ENCODE measurements at places on chromosomes 11 and 22.

- DNase-seq, result no peak
These were observed 23.6 kb downstream of the FLI1 start for GRCh38 chr11:128717516-128717915.

GRCh38 chr11:95544095-95544856 lies 245.3 kb downstream of the FAM76B start:
- no peak for DNase-seq

DNA sequence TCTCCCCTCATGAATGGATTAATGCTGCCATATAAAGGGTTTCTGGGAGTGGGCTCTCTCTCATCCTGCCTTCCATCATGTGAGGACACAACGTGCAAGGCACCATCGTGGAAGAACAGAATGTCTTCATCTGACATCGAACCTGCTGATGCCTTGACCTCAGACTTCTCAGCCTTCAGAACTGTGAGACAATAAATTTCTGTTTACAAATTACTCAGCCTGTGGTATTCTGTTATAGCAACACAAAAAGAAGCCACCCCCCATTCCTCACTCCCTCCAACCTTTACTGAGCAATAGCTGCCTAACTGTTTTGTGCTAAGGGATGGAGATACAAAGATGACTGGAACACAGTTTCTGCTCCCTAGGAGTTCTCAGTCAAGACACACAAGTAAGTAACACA lies 106.1 kb upstream of the PLET1 start:
- DNase-seq, result no peak

- DNase-seq, result no peak
These were observed 8.6 kb downstream of the EXPH5 start for GRCh38 chr11:108584973-108585372.

GRCh38 chr11:93067881-93068390 lies 98.5 kb downstream of the MTNR1B start:
- DNase-seq, result no peak

DNA sequence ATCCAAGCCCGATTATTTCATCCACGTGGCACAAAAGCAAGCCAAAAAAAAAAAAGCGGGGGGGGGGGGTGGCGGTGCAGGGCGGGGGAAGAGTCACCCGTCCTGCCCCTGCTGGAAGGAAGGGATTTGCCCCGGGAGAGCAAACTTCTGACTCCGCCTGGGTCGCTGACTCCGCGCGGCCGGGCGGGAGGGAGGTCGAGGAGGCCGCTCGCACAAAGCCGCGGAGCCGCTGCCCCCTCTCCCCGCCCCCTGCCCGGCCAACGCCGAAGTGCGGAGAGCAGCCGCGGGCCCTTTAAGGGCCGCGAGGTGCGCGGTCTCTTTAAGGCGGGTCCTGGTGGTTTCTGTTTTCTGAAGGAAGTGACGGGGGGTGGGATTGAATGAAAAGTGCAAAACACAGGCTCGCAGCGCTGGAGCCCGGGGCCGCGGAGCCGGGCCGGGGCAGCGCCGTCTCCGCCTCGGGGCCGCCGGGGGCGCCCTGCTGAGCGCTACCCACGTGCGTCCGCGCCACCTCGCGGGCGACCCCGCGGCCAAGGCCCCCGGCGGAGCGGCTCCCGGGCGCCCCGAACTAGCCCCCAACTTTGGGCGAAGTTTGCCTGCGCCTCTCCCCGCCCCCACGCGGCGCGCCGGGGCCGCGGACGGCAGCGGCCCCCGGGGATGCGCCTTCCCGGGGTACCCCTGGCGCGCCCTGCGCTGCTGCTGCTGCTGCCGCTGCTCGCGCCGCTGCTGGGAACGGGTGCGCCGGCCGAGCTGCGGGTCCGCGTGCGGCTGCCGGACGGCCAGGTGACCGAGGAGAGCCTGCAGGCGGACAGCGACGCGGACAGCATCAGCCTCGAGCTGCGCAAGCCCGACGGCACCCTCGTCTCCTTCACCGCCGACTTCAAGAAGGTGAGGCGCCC lies at the start of gene OAF:
Gene OAF (plus strand): TSS at position 407 of the 896 bp plus-strand sequence. CDS start 248 bp downstream, at position 655.
- DNase-seq, result peak; percentile 42

- no peak for DNase-seq
These were observed 76.8 kb downstream of the C11orf58 start for GRCh38 chr11:16815047-16815767.

DNA sequence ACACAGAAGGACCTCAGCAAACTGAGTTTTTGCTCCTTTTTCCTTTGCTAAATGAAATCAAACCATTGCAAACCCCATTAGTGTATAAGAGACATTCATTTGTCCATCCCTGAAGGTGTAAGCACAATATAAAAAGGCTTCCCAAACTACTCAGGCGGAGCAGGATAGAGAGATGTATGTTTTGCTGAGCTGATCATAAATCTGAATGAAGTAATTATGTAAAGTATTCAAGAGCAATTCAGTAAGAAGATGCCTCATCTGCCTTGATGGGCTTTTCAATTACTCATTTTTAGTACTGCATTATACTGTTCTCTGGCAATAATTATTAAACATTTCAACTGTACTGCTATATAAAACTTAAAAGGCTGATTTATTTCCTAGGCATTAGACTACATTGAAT lies 65.0 kb downstream of the SPON1 start:
- no peak for DNase-seq

DNA sequence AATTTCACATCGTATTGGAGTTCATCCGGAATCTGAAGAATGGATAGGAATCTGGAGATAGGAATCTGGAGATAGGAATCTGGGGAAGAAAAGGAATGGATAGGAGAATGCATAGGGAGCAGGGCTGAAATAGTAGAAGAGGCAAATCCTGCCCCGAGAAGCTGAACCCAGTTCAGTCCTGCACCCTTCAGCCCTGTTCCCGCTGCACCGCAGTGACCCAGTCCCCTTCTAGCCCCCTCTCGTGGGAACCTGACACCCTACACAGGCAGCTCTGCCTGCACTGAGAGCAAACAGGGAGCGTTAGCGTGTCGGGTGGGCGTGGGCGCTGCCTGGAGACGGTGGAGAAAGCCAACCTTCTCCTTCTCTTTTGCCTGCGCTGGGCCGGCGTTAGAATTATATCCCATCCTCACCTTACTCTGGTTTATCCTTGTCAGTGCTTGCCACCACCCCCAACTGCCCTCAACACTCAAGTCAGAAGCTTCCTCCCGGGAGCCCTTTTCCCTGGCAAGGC lies 1.0 kb upstream of the CCKBR start:
- DNase-seq, result no peak

GRCh38 chr11:655036-655726 lies 18.1 kb downstream of the DRD4 start:
- DNase-seq, result no peak

- no peak for DNase-seq
These were observed 98.9 kb upstream of the ISX start for GRCh38 chr22:34966980-34967565.

GRCh38 chr11:68683121-68683520 lies 1.2 kb upstream of the GAL start:
- DNase-seq, result no peak

DNA sequence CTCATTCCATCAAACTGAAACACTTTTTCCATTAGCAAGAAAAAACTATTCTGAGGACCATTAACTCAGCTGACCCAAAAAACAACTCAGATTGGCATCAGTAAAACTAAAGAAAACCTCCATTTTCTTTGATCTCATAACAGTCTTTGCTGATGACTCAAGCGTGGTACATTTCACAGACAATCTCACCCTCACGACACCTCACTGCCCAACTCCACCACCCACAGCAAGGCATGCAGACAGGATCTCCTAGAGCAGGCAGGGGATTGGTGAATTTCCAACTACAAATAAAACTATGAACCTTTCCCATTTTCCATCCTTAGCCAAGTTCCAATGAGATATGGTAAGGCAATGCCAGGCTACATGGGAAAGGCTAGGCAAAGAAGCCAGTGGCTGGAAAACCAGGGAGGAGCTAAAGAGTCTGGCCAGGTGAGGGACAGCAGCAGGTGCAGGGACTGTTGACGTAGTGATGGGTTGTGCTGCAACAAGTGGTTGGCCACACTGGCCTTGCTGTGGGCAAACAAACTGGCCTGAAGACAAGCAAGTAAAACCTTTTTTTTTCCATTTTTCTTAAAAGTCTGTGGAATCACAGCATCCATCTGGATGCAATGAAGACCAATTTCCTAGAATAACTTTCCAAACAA lies 97.2 kb downstream of the SERGEF start:
- no peak for DNase-seq

GRCh38 chr11:72643547-72643946 lies 30.7 kb downstream of the PDE2A start:
- DNase-seq, result no peak

- no peak for DNase-seq
These were observed 204.4 kb downstream of the FAM76B start for GRCh38 chr11:95585069-95585751.

DNA sequence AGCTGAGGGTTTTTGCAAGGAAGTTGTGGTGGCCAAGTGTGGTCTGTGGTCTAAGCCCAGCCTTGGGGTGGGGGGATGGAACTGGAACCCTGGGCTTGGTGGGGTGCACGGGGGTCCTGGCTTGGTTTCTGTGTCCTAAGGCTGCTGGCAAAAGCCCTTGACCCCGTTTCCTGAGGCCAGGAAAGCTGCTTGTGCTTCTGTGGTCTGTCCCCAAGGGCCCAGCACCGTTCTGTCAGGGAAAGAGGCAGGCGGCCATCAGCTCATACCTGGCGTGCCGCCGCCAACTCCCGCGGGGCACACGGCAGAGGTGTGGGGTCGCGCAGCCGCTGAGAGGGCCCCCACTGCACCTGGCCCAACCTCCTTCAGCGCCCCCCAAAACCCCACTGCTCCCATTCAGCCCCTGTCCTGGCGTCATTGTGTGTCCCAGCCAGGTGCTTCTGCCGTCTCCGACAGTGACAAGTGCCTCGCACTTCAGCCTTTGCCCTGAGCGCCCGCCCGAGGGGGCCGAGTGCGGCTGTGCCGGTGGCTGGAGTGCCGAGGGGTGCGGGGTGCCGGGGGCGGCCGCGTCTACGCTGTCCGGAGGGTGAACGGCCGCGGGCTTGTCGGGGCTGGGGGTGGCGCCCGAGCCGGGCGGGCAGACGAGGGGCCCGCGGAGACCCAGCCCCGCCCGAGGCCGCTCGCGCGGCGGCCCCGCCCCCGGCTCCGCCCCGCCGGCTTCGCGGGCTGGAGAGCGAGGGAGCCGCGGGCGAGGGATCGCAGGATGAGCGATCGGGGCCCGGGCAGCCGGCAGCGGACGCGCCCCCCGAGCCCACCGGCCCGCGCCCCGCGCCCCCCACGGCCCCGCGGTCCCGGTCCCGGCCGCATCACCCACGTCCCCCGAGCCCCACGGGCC lies at the start of gene CNIH2:
Gene CNIH2 (plus strand): TSS at position 705 of the 892 bp plus-strand sequence. CDS start 282 bp downstream, outside the sequence.
- DNase-seq, result peak; percentile 34

GRCh38 chr11:44963136-44963535 lies 12.5 kb upstream of the TP53I11 start:
- DNase-seq, result no peak

- peak; percentile 33 for DNase-seq
These were observed 58.4 kb upstream of the PSMA1 start for GRCh38 chr11:14578541-14578956.

DNA sequence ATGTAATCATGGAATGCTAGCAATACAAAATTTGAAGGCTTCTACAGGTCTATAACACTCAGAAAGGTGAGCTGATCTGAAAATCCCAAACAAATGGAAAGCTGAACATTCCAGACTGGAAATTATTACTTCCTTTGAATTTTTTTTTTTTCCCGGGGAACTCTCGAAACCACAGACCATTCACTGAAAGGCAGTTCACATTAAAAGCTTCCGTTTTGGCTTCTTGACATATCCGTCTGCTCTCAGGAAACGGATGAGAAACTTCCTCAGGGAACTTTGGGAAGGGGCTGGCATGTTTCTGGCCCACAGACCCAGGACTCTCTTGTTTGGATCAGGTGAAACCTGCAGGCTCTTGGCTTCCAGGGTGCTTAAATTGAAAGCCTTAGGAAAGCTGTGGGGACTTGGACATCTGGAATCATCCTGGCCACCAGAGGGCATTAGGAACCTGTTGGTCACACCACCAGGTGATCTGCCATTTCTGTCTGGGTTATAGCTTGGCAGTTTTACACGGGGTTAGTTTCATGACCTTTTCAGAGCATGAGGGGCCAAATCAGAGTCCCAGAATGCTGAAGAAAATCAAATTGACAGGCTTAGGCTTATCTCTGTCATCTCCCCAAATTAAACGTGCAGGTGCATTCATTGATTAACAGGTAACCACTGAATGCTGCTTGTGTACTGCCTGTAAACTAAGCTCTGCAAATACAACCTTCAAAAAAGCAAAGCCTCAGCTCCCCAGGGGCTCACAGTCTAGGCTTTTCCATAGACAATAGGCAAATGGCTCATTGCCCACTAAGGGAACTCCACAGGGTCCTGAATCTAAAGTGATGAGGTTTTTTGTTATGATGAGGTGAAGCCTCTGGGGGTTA lies 22.7 kb upstream of the GRAMD1B start:
- DNase-seq, result peak; percentile 31

GRCh38 chr22:19903031-19903430 lies 38.5 kb upstream of the COMT start:
- no peak for DNase-seq

DNA sequence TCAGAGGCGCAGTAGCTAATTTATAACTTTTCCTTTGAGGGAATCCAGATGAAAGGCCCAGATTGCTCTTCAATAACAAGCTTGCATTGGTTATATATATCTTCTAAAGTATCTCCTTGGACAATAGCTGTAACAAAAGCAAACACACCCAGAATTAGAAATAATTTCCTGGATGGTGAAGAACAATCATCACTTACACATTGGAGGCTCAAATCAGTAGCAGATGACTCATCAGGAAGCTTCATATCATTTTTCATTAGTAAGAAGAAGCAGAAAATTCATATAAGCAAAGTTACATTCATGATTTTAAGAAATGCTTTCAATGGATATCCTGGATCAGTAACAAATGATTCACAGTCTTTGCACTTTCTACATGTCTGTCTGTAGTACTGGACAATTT lies 173.6 kb upstream of the CCDC90B start:
- no peak for DNase-seq

DNA sequence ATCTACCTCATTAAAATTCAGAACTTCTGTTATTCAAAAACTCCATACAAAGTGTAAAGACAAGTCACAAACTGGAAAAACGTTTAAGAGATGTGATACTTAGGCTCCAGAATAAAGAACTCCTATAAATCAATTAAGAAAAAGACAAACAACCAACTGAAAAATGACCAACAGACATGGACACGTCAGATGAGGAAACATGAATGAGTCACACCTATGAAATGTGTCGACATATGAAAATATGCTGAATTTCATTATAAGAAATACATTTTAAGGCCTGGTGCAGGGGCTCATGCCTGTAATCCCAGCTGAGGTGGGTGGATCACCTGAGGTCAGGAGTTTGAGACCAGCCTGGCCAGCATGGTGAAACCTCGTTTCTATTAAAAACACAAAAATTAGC lies 78.7 kb downstream of the ENTHD1 start:
- DNase-seq, result no peak

DNA sequence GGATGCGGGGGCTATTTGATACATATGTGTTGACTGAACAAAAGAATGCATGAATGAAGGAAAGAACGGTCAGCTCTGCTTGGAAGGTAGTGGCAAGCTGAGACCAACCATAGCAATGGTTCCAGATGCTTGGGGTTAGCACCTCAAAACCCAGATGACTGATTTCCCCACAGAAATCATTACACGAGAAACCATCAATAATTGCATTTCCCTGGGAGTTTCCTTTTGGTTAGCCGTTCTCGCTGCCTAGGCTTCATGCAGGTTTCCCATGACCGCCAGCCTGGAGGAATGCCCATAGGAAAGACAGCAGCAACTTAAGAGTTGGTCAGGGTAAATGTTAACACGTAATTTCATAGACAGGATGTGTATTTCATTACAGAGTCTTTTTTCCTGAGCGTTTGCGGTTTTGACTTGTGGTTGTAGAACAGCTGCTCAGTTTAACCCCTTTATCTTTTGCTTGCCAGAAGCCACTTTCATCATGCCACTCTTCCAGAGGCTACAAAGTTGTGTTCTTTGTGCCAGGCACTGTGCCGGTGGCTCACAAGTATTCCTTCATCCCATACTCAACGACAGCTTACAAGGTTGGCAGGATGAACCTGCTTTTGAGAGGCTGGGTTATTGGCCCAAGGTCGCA lies 2.8 kb downstream of the IL17RA start:
- DNase-seq, result no peak
